A549 treated with RU486 at 1 μM for 4 hours (cell line): ENCODE measurements at places on chromosomes 4 and X. TPM values are rescaled to one million over a fixed set of nuclear protein-coding genes. Genes with fewer than 3 reads are reported as not detected.

Gene ANXA10
- 2.3 to 4.1 TPM (median 3.4 TPM) in 5 replicates for total RNA-seq

Gene SPANXC
- 0.65 to 1.3 TPM (median 0.81 TPM) in 3 of 5 replicates, not detected in the others for total RNA-seq

Gene CDX4
- not detected in 5 replicates for total RNA-seq

Gene RHOXF2
- not detected in 5 replicates for total RNA-seq

Gene BGN
- total RNA-seq: 0.07 TPM in 1 of 5 replicates, not detected in the others

Gene PF4V1
- total RNA-seq: not detected in 5 replicates

Gene CRMP1
- 1.9 to 2.7 TPM (median 2.4 TPM) in 5 replicates for total RNA-seq

Gene MSX1
- total RNA-seq: 6.7 to 13.9 TPM (median 13.2 TPM) in 5 replicates

Gene ZNF41
- total RNA-seq: 3.5 to 4.7 TPM (median 3.7 TPM) in 5 replicates
